ENCODE measurements at places on chromosomes 3 and 15.

DNA sequence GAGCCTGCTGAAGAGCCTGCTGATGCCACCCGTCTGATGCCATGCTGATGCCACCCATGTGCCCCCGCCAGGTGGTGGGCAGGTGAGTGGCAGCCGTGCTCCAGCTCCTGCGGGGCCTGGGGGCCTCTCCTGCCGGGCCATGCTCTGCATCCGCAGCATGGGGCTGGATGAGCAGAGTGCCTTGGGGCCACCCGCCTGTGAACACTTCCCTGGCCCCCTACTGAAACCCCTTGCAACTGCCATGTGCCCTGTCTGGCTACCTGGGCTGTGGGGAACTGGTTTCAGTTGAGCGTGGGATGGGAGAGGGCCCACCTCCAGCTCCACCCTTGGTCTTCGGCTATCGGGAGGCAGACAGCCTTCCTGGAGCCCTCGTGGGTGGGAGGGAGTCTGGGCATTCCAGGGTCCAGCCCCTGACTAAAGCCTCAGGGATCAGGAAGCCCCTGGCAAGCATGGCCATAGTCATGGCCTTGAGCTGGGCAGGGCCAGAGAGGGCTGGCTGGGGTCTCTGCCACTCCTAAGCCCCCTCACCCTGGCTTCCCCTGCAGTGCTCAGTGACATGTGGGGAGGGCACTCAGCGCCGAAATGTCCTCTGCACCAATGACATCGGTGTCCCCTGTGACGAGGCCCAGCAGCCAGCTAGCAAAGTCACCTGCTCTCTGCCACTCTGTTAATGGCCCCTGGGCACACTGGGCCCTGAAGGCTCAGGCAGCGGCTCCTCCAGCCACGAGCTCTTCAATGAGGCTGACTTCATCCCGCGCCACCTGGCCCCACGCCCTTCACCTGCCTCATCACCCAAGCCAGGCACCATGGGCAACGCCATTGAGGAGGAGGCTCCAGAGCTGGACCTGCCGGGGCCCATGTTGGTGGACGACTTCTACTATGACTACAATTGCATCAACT lies 92.2 kb downstream of the TBC1D2B start:
- DNase-seq, result no peak

DNA sequence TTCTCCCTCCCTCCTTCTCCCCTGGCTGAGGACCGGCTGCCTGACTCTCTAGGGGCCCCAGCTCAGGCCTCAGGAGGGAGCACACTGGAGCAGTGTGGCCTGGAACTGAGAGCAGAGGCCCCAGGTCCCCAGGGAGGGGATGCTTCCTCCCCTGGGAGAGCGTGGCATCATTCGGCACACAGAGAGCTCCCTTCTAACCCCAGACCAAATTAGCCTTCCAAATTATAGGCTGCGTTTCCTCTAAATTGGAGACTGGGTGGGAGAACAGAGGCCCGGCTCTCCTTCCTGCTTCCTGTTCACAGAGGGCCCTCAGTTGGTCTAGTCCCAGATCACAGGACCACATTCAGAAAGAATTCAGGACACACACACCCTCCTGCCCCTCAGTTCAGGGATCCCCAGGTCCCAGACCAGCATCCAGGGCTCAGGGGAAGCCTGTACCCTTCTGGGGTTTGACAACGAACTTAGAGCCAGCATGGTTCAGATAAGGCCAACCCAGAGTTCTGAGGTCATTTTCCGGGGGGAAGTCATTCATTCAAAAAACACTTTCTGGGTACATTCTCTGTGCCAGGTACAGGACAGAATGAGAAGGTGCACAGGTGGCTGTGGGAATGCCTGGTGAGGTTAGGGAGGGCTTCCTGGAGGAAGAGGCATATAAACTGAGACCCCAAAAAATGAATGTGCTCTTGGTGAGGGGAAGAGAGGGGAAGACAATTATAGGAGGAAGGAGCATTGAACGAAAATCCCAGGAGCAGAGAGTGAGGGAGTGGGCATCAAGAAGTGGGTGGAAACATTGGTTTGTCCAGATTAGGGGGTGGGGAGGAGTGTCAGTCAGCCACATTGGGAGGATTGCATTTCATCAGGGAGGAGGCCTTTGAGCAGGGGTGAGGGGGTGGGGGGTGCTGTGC lies 28.4 kb upstream of the RPL29 start:
- no peak for DNase-seq

DNA sequence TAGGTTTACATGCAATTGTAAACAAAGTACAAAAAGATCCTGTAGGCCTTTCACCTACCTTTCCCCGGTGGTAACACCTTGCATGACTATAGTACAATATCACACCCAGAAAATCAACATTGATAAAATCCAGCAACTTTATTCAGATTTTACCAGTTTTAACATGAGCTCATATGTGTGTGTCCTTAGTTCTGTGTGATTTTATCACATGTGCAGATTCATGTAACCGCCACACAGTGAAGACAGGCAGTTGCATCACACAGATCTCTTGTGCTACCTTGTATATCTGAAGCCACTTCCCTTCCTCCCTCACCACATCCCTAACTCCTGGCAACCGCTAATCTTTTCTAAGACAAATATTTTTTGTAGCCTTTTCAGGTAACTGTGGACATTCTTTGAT lies 183.5 kb upstream of the C2CD4B start:
- DNase-seq, result no peak

GRCh38 chr3:102687851-102688555 lies 253.2 kb downstream of the ZPLD1 start:
- DNase-seq, result no peak

GRCh38 chr3:51662456-51662855 lies 8.6 kb upstream of the TEX264 start:
- DNase-seq, result no peak

GRCh38 chr3:123740391-123740822 lies 143.7 kb downstream of the MYLK start:
- no peak for DNase-seq

DNA sequence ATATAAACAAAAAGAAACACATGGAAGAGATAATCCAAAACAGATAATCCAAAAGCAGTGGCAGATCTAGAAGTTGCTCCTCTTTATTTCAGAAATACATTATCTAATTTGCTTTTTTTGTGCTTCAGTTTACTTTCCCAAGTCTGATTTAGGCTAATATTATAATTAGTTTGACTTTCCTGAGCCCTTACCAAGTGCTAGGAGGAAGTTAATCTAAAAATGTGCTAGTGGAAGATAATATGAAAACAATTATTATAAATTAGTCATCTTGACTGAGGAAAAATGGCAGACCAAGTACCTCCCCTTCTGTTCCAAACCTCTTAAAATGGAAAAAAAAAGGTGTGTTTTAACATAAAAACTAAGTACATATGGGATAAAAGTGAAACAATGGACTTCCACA lies 17.5 kb downstream of the SLC9A9 start:
- no peak for DNase-seq

DNA sequence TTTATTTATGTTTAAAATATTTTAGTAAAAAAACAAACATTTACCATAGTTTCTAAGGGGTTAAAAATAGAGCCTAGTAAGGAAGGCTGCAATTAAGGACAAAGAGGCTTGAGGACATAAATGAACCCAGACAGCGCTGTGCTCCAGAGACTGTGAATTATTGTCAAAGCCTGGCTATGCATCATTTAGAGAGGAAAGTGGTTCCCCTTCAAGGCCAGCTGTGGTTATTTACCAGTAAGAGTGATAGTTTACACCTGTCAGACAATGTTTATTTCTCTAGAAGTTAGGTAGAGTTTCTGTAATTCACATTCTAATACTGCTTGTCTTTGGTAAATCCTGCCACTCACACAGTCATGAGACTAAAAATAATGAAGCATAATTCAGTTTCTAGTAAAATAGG lies 32.4 kb upstream of the PIK3R4 start:
- no peak for DNase-seq

DNA sequence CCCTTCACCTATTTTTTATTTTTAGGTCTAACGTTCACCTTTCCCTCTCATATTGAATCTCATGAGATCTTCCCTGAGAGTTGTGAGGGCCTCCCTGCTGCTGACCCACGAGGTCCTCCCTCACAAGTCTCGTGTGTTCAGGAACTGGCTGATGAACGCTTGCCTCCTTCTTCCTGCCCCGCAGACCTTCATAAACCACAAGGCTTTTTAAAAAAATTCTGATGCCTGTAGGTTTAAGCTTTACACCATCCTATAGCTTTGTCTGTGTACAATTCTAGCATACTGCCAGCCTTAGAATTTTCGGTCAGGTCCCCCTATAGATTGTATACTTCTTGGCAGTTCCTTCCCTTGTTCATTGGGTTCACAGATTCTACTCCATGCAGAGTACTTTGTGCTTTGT lies 50.5 kb downstream of the CHST2 start:
- no peak for DNase-seq
